ENCODE measurements at places on chromosomes 3 and 15. TPM values are rescaled to one million over a fixed set of nuclear protein-coding genes. Genes with fewer than 3 reads are reported as not detected.
A peak's percentile ranks its signal among the peaks of the same experiment; 100 is the strongest.

GPR176 gene
- 28.3 TPM for total RNA-seq

ZPLD1 gene
- total RNA-seq: 0.28 TPM

CYP11A1 gene
- total RNA-seq: 0.87 TPM

TAGLN3 gene
- not detected for total RNA-seq

HCN4 gene
- 6.0 TPM for total RNA-seq

ITIH4 gene
- total RNA-seq: 5.5 TPM

GOLGA6L10 gene
- total RNA-seq: 6.0 TPM

SLCO2A1 gene
- total RNA-seq: 46.7 TPM

ITGB5 gene
- total RNA-seq: 154 TPM

HRG gene
- not detected for total RNA-seq

DNA sequence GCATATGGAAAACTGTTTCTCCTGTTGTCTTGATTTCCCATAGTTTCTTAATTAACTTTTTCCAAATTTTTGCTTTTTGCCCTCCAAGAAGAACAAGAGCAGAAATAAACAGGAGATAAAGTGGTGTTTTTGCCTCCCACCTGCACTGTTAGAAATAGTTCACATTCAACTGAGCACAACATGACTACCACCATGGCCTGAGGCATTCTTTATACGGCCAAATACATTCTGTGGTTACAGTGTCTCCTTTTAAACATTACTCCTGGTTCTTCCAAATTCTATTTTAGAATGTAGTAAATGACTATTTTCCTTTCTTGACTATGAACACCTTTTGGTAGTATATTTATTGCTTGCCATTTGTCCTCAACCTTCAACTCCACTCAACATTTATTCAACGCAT, 98.5 kb downstream of the LARS2 start:
- H3K4me3 ChIP-seq: no peak overlapping the region
- H3K27ac ChIP-seq: no peak overlapping the region
- H3K4me1 ChIP-seq: no peaks in the 10 kb centered on the region
- DNase-seq: no peak
- H3K27me3 ChIP-seq: no peaks in the 10 kb centered on the region

DNA sequence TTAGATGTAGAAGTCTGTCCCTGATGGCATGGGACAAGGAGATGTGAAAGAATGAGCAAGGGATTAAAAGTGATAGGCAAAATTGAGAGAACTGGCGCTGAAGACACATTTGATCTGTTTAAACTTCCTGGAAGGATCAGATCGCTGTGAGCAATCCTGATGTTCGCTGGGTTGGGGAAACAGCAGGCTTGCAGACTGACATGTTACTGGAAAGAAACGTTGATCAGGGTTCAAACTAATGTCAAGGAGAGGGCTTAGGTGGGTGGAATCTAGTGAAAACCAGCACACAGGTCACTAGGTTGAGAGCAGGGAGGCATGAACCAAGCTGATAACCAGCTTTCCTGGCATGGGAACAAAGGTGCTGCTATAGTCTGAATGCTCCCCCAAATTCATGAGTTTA, 34.5 kb upstream of the SPTSSB start:
- no peak overlapping the region for H3K27ac ChIP-seq
- no peaks in the 10 kb centered on the region for H3K36me3 ChIP-seq
- DNase-seq: no peak
- H3K4me3 ChIP-seq: no peak overlapping the region
- no peaks in the 10 kb centered on the region for H3K4me1 ChIP-seq
- H3K27me3 ChIP-seq: no peaks in the 10 kb centered on the region

DNA sequence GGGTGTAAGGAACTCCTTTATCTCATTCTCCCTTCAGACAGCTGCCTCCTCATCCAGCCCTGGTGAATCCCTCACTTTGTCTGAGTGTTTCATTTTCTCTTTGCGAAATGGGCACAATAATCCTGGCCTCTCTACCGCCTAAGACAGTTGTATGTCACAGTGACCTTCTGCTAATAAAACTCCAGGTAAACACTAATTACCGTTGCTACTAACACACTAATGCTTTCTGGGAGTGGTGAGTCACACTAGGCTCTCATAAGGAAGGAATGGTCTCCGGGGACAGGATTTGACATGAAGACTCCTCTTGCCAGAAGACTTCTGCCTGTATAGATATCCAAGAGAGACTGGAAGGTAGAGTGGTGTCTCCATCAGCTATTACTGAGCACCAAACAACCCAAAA, 71.7 kb upstream of the SNRK start:
- no peaks in the 10 kb centered on the region for H3K36me3 ChIP-seq
- H3K4me3 ChIP-seq: no peak overlapping the region
- H3K4me1 ChIP-seq: no peaks in the 10 kb centered on the region
- no peak overlapping the region for H3K27ac ChIP-seq

- no peak overlapping the region for H3K4me3 ChIP-seq
- H3K27me3 ChIP-seq: no peaks in the 10 kb centered on the region
- H3K36me3 ChIP-seq: no peaks in the 10 kb centered on the region
- DNase-seq: no peak
- H3K27ac ChIP-seq: no peak overlapping the region
These were observed 154.4 kb downstream of the DNAJB8 start for GRCh38 chr3:128312271-128312670.

DNA sequence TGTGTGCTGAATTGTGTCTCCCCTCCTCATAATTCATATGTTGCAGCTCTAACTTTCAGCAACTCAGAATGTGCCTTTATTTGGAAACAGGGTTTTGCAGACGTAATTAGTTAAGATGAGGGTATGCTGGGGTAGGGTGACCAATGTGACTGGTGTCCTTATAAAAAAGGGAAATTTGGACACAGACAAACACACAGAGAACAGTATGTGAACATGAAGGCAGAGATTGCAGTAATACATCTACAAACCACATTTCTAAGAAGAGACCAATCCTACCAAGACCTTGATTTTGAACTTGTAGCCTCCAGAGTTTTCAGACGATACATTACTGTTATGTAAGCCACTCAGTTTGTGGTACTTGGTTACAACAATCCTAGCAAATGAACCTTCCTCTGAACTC, 817.8 kb downstream of the TUSC7 start:
- no peak overlapping the region for H3K4me3 ChIP-seq
- no peak overlapping the region for H3K27ac ChIP-seq
- H3K36me3 ChIP-seq: no peaks in the 10 kb centered on the region
- H3K27me3 ChIP-seq: no peaks in the 10 kb centered on the region
- no peak for DNase-seq

GRCh38 chr15:64149424-64149823, 2.1 kb upstream of the SNX22 start:
- H3K36me3 ChIP-seq: no peaks in the 10 kb centered on the region
- no peaks in the 10 kb centered on the region for H3K27me3 ChIP-seq
- no peak for DNase-seq
- H3K4me3 ChIP-seq: no peak overlapping the region

DNA sequence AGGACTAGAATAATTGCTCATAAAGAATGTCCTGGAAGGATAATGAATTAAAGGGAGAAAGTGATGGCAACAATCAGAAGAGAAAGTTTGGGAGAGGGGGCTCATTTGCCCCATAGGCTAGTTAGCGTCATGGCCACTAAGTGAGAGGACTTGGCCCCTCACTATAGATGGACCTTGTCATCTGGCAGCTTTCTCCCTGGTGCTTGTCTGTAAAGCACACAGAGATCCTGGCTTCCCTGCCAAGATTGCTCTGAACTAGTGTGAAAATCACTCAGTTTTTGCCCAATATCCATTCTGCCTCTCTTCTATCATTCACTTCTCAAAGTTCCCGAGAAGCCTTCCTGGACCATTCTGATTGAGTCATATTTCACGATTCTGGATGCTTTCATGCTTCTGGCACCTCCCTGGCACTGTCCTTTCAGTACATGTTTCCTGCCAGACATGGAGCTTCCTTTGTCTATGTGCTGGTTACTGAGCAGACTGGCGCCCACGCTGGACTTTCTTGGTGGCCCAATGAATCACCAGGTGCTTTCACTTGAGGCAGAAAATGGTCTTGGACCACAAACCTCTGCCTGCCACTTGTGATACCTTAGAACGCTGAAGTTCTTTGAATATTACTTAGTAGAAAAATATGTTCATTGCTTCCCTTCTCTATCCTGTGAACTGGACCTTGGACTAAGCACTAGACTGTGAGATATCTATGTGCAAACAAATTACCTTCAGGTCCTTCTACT, 709.6 kb upstream of the CFAP20DC start:
- no peak overlapping the region for H3K27ac ChIP-seq
- no peak for DNase-seq
- H3K4me1 ChIP-seq: no peaks in the 10 kb centered on the region
- no peaks in the 10 kb centered on the region for H3K27me3 ChIP-seq
- H3K4me3 ChIP-seq: no peak overlapping the region

- no peak overlapping the region for H3K4me3 ChIP-seq
- no peaks in the 10 kb centered on the region for H3K27me3 ChIP-seq
- peaks cover 3% of the 10 kb centered on the region for H3K4me1 ChIP-seq
- peak overlapping the region; percentile 67 for H3K27ac ChIP-seq
- no peak for DNase-seq
- H3K36me3 ChIP-seq: no peaks in the 10 kb centered on the region
These were observed 373.1 kb downstream of the FOXP1 start for GRCh38 chr3:71210257-71211007.

DNA sequence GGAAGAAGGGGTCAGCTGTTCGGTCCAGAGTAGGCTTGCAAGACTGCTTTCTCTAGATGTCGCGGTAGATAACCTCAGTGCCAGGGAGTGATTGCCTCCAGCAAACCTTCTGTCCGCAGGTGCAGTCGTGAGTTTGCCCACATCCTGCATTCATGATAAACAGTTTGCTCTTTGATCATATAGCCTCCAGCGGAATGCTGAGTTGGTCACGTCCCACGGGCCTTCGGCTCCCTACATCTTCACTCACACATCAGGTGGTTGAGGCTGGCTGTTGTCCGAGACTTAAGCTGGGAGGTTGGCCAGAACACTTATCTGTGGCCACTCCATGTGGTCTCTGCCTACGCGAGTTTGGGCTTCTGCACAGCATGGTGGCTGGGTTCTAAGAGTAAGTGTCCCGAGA, 62.1 kb upstream of the NR2C2 start:
- no peak overlapping the region for H3K4me3 ChIP-seq
- DNase-seq: no peak
- H3K27me3 ChIP-seq: no peaks in the 10 kb centered on the region
- no peaks in the 10 kb centered on the region for H3K4me1 ChIP-seq

- no peak overlapping the region for H3K27ac ChIP-seq
- H3K36me3 ChIP-seq: no peaks in the 10 kb centered on the region
- no peaks in the 10 kb centered on the region for H3K4me1 ChIP-seq
- H3K4me3 ChIP-seq: no peak overlapping the region
- no peak for DNase-seq
- H3K27me3 ChIP-seq: no peaks in the 10 kb centered on the region
These were observed 176.4 kb upstream of the UBE2E1 start for GRCh38 chr3:23629181-23629894.

- no peak overlapping the region for H3K27ac ChIP-seq
- H3K4me3 ChIP-seq: no peak overlapping the region
- DNase-seq: no peak
- H3K36me3 ChIP-seq: no peaks in the 10 kb centered on the region
- H3K4me1 ChIP-seq: no peaks in the 10 kb centered on the region
These were observed 9.7 kb downstream of the COL7A1 start for GRCh38 chr3:48585411-48585810.

DNA sequence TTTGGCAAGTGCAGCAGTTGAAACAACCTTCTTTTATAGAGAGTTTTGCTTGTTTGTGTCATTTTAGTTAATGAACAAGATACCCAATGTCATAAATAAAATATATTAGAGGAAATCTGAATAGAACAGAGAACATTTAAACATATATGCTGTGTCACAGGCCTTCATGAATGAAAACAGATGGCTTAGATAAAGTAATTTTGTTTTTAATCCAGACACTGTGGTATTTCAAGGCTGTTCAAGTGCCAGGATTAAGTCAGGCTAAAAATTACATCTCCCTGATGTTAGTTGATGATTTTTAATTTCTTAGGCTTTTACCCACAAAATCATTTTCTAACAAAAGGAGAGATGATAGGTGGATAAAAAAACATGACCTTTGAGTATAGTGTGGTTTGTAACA, 4.9 kb upstream of the ACKR4 start:
- H3K4me3 ChIP-seq: no peak overlapping the region
- DNase-seq: no peak
- no peaks in the 10 kb centered on the region for H3K27me3 ChIP-seq

GRCh38 chr3:4533489-4534443, 40.6 kb downstream of the ITPR1 start:
- H3K4me3 ChIP-seq: no peak overlapping the region
- H3K27ac ChIP-seq: no peak overlapping the region
- H3K4me1 ChIP-seq: no peaks in the 10 kb centered on the region
- DNase-seq: peak; percentile 25

- H3K27me3 ChIP-seq: no peaks in the 10 kb centered on the region
- no peak overlapping the region for H3K27ac ChIP-seq
- no peaks in the 10 kb centered on the region for H3K4me1 ChIP-seq
- no peaks in the 10 kb centered on the region for H3K36me3 ChIP-seq
These were observed 7.3 kb upstream of the RTP3 start for GRCh38 chr3:46490338-46491084.

- H3K27me3 ChIP-seq: no peaks in the 10 kb centered on the region
- H3K36me3 ChIP-seq: no peaks in the 10 kb centered on the region
- no peak overlapping the region for H3K4me3 ChIP-seq
These were observed 267.5 kb downstream of the PDCD6IP start for GRCh38 chr3:34065901-34066300.

- H3K36me3 ChIP-seq: no peaks in the 10 kb centered on the region
- H3K4me3 ChIP-seq: no peak overlapping the region
- DNase-seq: no peak
- H3K4me1 ChIP-seq: no peaks in the 10 kb centered on the region
- H3K27me3 ChIP-seq: no peaks in the 10 kb centered on the region
- no peak overlapping the region for H3K27ac ChIP-seq
These were observed 264.3 kb upstream of the ARHGEF26 start for GRCh38 chr3:153856932-153857331.

DNA sequence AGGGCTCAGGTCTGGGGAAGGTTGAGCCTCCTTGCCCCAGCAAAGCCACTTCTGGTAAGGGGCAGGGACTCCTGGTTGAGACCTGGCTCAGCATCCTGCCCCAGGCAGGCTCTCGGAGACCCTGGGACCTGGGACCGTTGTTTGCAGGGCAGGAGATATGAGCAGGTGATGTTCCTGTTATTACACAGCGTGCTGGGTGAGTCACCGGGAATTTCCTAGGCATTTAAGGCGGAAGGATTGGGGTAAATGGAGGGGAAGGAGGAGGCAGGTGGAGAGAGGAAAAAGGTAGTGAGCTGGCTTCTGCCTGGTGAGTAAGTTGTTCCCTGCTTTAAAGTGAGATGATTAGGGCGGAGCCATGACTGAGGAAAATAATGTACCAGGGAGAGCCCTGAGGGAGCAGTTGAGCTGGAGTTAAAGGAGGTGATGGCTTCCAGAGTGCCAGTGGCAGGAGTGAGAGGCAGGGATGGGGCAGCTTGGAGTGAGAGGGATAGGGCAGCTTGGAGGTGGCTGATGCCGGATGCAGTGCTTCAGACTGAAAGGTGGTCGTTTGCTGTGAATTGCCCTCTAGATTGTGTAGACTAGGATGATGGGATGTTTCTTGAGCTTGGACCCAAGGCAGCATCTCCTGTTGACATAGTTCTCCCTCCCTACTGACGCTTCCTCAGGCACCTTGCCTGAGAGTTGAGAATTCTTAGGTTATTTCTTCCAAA, 79.4 kb downstream of the AAGAB start:
- H3K4me1 ChIP-seq: peaks cover 22% of the 10 kb centered on the region
- peak overlapping the region; percentile 30 for H3K27ac ChIP-seq
- no peaks in the 10 kb centered on the region for H3K36me3 ChIP-seq
